ENCODE measurements at places on chromosomes 5 and 9. TPM values are rescaled to one million over a fixed set of nuclear protein-coding genes. Genes with fewer than 3 reads are reported as not detected.

Gene PCDHAC2
- 0.36 TPM for total RNA-seq

DNA sequence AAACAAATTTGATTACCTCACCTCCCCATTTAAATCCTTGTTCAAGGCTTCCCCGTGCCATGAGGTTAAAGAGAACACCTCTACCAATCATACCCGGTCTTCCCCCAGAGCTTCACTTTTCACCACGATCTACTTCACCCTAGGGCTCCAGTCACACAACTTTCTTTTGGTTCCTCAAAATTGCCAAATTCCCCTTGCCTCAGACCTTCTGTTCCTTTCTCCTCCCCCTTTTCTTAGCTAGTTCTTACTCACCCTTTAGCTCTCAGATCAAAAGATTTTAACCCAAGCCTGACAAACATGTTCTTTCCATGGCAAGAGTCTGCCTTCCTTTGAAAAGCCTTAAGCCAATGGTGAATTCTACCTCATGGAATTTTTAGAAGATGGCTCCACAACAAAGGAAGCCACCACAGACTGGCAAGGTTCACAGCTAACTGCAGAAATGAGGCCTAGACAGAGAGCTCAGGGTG, 56.7 kb downstream of the MAPKAP1 start:
- no peak overlapping the region for H3K4me3 ChIP-seq
- H3K27ac ChIP-seq: no peak overlapping the region
- H3K27me3 ChIP-seq: no peaks in the 10 kb centered on the region
- DNase-seq: no peak
- H3K36me3 ChIP-seq: no peaks in the 10 kb centered on the region

- H3K4me1 ChIP-seq: no peaks in the 10 kb centered on the region
- no peaks in the 10 kb centered on the region for H3K36me3 ChIP-seq
- H3K27me3 ChIP-seq: no peaks in the 10 kb centered on the region
- H3K27ac ChIP-seq: no peak overlapping the region
- no peak for DNase-seq
Measured at GRCh38 chr5:120600639-120601038, 136.5 kb downstream of the PRR16 start.

GRCh38 chr5:136740228-136740627, 374.9 kb upstream of the TRPC7 start:
- H3K27me3 ChIP-seq: peaks cover 35% of the 10 kb centered on the region
- H3K27ac ChIP-seq: no peak overlapping the region
- H3K4me3 ChIP-seq: no peak overlapping the region
- DNase-seq: no peak
- no peaks in the 10 kb centered on the region for H3K4me1 ChIP-seq
- H3K36me3 ChIP-seq: no peaks in the 10 kb centered on the region

DNA sequence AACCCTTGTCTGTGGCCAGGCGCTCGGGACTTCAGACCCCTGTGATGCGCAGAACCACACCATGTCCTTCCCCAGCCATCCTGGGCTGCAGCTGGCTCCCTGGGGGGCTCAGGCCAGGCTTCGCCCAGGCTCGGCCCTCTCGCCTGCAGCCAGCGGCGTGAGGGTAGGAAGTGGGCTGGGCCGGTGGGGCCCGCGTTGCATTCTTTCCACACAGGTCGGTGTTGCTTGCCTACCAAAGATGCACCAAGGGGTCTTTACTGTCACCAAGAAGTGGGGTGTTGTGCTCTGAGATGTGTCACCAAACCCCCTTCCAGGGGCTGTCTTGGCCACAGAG, 48.3 kb upstream of the RNF130 start:
- no peak overlapping the region for H3K27ac ChIP-seq
- no peak for DNase-seq
- peaks cover 67% of the 10 kb centered on the region for H3K27me3 ChIP-seq
- no peaks in the 10 kb centered on the region for H3K4me1 ChIP-seq

Gene FREM1
- total RNA-seq: 3.0 TPM

Measured in left ventricle myocardium inferior (tissue), 1 donor.